Right hindlimb (tissue), 1 donor: ENCODE measurements at places on chromosomes 2 and 18.

- no peak for DNase-seq
Measured at GRCh38 chr18:45730832-45731575, 7.0 kb downstream of the SLC14A1 start.

GRCh38 chr2:29766191-29766590, 155.2 kb downstream of the ALK start:
- no peak for DNase-seq

- DNase-seq, result peak; percentile 57
Measured at GRCh38 chr18:76801567-76802505, 20.5 kb upstream of the ZNF236 start.

- peak; percentile 56 for DNase-seq
Measured at GRCh38 chr2:235551965-235552364, 58.1 kb downstream of the AGAP1 start.

DNA sequence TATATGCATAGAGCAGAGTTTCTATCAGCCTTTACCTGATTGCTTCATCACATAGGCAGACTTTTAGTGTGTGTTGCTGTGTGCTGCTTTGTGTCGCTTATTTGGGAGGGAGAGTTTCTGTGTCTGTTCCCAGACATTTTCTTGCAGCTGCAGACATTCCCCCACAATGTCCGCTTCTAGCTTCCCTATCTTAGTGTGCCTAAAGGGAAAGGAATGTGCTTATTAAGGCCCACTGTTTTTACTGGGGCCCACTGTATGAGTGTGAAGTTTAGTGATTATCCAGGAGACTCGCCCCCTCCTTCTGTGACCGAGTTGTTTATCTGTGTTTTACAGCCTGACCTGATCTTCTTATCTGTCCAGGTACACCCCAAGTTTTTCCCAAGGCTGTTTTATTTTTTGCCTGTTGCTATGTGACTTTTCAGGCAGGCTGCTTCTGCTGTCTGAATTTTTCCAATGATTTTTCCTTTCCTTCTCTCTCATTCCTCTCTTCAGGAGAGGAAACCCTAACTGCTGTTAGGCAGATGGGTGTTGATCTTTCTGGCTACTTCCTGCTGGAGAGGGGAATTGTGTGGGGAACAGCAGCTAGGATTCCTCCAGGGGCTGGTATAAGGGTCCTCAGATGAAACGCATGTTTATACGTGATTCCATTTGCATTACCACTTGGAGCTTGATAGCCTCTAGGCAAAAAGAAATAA, 47.6 kb downstream of the STK17B start:
- no peak for DNase-seq
